ENCODE measurements at places on chromosomes 12 and 14.

- no peak for DNase-seq
These were observed 402.5 kb downstream of the PCNX1 start for GRCh38 chr14:71309756-71310155.

GRCh38 chr12:102642199-102642598 lies 161.8 kb upstream of the IGF1 start:
- DNase-seq: no peak

DNA sequence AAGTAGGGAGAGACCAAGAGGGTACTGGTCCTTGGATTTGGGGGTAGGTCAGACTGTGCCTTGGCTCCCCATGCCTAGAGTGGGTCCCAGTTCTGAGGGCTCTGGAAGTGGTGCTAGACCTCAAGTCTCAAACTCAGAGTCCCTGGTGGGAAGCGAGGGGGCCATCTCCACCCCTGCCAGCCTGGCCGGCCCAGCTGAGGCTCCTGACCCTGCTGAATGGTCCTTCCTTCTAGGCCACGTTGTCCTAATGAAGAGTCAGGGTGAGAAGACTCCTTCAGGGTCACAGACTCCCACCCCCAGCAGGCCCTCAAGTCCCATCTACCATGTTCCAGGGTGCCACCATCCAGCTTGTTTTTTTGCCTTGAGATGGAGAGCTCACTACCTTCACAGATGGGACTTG lies 12.9 kb downstream of the SERPINA6 start:
- DNase-seq: no peak

GRCh38 chr12:587132-588023 lies 75.9 kb downstream of the NINJ2 start:
- DNase-seq: no peak

DNA sequence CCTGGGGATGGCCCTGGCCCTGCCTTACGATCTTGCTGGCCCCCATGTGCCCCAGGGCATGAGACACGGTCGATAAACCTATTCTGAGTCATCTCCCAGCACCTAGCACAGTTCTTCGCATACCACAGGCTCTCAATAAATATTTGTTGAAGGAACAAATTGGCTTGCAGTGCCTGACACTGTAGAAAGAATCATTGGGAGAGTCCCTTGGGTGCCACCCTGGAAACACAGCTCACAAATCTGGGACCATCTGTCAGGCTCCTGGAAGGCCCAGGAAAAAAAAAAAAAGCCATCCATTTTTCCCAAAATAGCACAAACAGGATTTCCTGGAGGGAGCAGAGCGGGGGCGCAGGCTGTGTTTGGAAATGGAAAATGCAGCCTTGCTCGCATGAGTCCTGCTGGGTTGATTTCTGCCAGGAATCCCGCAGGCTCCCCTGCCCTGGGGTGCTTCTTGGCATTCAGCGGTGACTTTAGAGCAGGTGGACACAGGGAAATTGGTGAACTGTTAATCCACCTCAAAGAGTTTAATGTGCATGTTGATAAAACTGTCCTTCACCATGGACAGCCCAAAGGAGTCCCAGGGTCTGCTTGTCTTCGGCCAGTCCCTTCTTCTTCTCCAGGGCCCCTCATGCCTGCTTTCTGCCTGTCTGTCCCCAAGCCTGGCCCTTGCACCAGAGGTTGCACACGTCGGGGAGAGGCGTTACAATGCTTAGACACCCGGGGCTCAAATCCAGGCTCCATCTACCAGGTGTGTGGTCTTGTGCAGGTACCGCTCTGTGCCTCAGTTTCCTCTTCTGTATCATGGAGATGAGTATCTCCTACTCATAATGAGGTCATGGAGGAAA lies 106.1 kb upstream of the RFLNA start:
- no peak for DNase-seq

DNA sequence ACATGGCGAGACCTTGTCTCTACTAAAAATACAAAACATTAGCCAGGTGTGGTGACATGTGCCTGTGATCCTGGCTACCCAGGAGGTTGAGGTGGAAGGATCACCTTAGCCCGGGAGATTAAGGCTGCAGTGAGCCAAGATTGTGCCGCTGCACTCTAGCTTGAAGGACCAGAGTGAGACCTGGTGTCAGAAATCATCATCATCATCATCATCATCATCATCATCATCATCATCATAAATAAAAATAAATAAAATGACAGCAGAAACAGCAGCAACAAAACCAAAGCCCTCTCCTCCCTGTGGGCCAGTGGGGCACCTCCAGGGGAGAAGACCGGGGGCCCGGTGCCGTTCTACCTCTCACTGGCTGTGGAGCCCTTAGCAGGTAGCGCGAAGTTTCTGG lies 281.9 kb upstream of the CRY1 start:
- no peak for DNase-seq

GRCh38 chr12:14193639-14194038 lies 171.8 kb upstream of the ATF7IP start:
- DNase-seq: no peak

- DNase-seq: no peak
These were observed 115.6 kb upstream of the PKP2 start for GRCh38 chr12:33012226-33012625.

DNA sequence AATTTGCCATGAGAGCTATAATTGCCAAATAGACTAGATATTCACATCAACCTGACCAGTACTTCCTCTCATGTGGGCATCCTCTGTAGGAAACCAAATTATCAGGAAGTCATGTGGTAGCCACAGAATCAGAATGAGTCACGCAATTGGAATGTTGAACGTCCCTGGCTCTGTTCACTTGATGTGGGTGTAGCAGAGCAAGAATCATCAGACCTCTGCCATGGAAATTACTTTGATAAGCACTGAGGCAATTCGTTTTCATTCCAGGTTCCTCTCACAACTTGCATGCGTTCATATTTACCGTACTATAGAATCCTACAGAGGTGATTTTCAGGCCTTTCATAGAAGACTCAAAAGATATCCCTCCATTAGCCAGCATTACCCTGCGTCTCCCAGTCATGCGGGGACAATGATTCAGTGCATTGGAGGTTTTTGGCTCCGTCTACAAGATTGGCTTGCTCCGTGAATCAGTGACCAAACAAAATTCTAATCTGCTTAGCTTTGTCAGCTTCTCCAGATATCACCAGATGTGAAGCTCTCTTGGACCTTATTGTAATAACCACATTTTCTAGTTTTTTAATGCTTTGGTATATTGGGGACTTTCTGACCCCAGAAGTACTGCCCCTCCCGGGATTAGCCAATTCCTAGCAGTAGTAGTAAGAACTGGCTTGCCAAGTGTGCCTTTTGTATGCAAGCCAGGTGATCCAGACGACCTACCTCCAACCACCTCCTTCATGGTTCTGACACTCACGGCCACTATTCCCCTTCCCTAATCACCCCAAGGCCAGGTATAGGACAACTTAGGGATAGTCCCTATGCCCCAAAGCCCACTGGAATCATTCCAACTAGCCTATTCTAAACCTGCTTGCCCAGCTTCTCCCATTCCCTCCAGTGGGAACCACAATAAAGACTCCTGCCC lies 133.4 kb downstream of the KICS2 start:
- DNase-seq: no peak

- DNase-seq: no peak
These were observed 44.6 kb downstream of the DAD1 start for GRCh38 chr14:22544406-22544805.

- peak; percentile 66 for DNase-seq
These were observed 19.6 kb downstream of the POMT2 start for GRCh38 chr14:77301103-77301502.

DNA sequence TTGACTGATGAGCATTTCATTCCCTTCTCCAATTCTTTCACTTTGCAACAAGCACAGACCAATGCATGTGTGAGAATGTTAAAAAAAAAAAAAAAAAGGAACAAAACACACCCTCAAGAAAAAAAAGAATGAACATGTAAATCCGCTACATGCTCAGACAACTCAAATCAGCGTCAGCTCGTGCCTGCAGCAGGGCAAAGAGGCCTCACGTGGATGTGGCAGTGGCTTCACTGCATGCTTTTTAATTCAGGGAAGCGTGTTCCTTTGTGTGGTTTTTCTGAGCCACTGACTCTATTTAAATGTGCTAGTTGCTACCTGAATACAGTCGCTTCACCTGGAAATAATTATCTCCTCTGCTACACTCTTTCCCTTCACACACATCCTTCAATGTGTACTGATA lies 55.1 kb downstream of the PPP1R36 start:
- no peak for DNase-seq

- DNase-seq: no peak
These were observed 459 bp downstream of the PPFIBP1 start for GRCh38 chr12:27524494-27524835.

DNA sequence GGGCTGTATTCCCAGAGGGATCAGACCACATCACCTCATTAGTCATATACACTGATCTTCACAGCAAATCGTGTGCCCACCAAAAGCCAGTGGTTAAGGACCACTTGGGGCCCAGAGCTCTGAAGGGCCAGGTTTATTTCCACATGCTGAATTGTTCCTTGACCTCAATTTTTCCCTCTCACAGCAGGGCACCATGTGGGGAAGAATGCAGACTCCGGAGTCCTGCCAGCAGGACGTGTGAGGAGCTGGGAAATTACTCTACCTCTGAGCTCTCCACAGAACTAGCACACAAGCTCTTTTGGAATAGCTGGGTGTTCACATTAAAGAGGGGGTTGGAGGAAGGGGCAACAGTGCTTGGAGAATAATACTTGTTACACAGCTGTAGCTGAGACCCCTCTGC lies 57.6 kb upstream of the SEL1L start:
- DNase-seq: no peak

DNA sequence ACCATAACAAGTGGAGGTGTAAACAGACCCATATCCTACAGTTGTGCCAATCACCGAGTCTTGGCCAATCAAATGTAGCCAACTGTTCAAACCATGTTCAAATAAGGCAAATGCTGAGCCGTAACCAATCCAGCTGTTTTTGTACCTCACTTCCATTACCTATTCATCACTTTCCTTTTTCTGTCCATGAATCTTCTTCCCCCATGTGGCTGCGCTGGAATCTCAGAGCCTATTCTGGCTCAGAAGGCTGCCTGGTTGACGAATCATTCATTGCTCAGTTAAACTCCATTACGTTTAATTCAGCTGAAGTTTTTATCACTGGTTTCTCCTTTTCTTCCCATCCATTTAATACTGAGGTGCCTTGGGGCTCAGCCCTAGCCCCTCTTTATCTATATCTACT lies 71.1 kb downstream of the TBC1D30 start:
- DNase-seq: no peak

DNA sequence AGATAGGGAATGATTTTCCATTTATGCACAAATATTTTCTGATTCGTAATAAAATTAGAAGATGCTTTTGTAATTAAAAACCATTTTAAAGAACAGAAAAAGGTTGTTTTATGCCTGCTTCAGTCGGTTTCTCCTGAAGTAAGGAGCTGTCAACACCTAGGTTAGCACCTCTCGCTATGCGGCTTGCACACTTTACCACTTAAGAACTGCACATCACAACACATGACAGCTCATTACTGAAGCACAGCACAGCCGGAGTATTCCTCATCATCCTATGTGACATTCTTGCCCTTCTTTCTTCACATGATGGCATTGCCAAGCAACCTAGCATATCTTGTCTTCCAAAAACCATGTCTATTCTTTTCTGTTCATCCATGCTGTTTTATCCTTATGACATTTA lies 5.4 kb upstream of the WIF1 start:
- DNase-seq: no peak

DNA sequence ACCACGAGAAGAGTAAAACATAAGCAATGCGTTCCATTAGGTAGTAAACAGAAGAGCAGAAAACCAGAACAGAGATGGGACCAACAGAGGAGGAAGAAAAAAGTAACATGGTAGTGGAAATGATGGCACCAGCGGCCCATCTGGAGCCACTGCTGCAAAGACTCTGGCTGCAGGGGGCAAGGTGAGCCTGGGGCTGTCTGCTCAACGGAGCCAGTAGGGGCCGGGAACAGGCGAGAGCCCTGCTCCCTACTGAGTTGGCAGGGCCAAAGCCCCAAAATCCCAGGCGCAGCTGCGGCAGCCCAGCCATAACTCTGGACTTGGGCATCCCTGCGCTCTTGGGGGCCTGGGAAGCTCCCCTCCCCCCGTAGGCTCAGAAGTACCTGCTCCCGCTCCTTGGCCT lies 28.5 kb upstream of the PYGL start:
- DNase-seq: no peak

- no peak for DNase-seq
These were observed 51.7 kb downstream of the LRRC74A start for GRCh38 chr14:76877871-76878270.

GRCh38 chr12:65461017-65461416 lies 182.5 kb downstream of the MSRB3 start:
- DNase-seq: no peak

DNA sequence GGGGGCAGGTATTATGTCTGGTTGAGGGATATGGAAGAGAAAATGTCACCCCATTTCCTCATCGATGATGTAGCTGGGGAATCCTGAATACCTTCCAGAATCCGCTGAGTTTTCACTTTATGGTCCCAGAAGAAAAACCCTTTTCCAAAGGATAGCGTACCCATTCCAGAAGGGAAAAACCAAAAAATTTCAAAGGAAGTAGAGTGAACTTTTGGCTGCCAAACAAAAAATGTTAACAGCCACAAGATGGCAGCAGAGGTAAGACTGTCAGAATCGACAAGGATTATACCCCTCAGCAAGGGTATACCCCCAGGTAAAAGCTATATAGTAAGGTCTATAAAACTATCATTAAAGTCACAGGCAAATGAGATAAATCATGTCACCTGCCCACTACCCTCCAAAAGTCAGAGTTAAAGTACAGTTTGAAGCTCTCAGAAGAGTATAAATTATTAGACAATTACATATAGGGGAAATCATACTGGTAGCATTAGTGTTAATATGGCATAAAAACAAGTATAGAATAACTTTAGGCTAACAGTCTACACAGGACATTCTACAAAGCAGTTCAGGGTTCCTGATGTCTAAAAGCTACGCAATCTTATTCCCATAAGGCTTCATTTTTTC lies 18.0 kb downstream of the ACIN1 start:
- DNase-seq: no peak

- no peak for DNase-seq
These were observed 128.5 kb downstream of the SLC15A5 start for GRCh38 chr12:16148938-16149337.

DNA sequence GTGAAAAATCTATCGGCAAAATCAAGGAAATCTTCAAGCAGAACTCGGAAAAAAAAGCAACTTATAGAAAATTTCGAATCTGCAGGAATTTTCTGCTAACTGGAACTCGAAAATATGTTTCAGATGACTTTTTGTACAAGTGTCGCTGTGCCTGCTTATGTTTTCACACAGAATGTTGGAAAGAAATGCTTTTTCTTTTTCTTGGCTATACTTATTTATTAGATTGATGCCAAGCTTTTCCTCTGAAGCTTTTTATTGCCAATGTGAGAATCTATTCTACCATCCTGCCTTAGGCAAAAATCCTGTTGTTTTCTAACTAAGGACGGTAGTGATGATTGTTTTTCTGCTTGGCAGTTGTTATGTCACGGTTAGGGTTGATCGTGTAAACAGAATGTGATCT lies 65.8 kb downstream of the TRHDE start:
- no peak for DNase-seq

Measured in stimulated activated CD4-positive, alpha-beta T cell treated with anti-CD3 and anti-CD28 coated beads, Interleukin-2, amount 100 ng/mL, for 48 hours (primary cell).